ENCODE measurements at places on chromosomes 4 and X.

- no peak for DNase-seq
Measured at GRCh38 chr4:38323141-38323641, 340.8 kb upstream of the KLF3 start.

- DNase-seq: no peak
Measured at GRCh38 chrX:48540028-48540375, 488 bp downstream of the TBC1D25 start.

GRCh38 chr4:740656-741282, 35.1 kb downstream of the PCGF3 start:
- DNase-seq: no peak

GRCh38 chrX:97482666-97483300, 599.1 kb downstream of the RPA4 start:
- DNase-seq: no peak

DNA sequence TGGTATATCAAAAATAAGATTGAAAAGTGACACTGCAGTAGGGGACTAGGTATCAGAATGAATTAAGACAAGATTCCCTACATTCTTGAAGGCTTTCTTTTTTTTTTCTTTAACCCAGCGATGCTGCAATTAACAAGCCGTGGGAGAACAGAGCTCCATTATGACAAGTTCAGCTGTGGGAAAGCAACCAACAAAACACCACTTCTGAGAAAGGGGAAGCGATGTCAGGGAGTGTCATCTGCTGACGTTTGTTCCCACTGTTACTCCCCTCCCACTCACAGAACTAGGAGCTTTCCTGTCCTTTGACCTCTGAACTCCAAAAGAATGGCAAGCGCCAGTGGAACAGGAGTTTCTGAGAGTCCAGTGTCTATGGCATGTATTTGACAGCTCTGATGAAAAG, 90.2 kb upstream of the SLITRK2 start:
- no peak for DNase-seq

DNA sequence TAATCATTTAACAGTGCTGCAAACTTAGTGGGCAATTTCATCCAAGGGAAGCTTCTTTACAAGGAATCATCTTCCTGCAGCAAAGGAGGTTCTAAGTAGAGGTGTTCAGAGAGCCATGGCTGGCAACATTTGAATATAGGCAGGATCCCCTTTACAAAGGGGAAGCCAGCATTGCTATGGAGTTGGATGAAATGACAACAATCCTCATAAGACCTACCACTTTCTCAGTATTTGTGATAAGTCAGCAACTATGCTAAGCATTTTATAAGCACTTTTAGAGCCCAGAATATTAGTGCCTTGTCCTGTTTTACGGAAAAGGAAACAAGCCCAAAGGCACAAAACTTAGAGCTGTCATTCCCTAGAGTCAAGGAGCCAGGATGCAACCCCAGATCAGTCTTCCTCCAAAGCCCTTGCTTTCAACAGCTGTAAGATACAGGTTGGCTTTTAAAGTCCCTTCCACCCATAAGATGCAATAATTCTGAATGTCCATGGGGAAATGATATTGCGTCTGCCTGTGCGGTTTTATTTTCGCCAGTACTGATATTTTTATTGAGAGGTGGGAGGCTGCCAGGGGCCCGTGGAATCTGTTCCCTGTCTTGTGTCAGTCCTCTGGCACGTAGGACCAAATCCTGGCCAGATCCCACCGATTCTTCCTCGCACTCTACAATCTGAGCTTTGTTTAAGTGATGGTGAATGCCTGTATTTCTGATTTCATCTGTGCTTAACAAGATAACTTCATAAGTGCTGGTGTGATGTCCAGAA, 59.1 kb downstream of the SMIM20 start:
- DNase-seq: no peak

DNA sequence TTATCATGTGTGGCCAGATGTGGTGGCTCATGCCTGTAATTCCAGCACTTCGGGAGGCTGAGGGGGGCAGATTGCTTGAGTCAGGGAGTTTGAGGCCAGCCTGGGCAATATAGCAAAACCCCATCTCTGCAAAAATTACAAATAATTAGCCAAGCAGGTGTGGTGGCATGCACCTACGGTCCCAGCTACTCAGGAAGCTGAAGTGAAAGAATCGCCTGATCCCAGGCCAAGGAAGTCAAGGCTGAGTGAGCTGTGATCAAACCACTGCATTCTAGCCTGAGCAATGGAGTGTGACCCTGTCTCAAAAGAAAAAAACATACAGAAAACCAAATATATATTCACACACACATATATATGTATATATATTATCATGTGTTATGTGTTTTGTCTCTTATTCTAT, 15.0 kb downstream of the APELA start:
- no peak for DNase-seq

DNA sequence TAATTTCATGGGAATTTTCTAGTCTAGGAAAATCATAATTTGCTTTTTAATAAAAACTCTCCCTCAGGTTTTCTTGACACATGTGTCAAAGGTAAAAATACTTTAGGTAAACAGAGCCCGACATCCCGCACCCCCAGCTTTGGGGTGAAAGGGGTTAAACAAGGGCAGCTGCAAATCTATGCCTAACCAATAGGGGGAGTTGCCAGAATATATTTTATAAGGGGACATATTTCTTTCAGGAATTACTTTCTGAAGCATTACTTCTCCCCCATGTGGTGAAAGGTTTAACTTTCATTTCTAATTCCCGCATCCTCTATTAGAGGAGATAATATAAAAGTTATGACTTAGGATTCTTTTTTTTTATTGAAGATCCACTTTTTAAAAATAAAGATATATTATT, 53.9 kb upstream of the HEPH start:
- DNase-seq: peak; percentile 1

- DNase-seq: peak; percentile 57
Measured at GRCh38 chrX:133171962-133172708, 46.0 kb downstream of the TFDP3 start.

- no peak for DNase-seq
Measured at GRCh38 chrX:49166914-49167739, 4.6 kb downstream of the MAGIX start.

DNA sequence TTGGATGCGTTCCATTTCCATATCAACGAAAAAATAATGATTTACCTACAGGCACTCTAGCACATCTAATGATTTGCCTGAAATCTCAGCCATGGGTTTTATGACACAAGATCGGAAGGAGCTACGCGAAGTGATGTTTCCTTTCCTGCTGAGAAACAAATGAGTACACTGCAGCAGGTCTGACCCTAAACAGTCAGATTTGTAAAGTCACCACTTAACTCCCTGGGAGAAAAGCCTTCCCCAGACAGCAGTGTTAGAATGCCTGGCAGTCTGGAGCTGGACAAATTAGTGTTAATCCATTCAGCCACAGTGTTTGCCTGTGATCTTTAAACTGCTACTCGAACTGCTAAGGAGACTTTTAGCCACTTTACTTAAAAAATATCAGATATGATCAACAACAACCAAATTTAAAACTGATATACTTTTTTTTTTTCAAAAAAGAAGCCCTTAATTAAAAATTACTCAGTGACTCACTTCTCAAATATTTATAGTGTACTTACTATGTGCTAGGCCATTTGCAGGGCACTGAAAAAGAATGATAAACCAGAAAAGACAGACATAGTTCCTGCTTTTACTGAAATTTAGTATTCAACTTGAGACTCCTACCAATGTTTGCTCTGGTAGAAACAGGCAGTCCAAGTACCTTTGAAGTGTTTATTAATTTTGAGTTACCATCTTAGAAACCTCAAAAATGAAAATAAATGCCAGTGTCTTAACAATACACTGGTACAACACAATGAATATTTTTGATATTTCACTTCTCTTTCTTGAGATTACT, 104.5 kb downstream of the SHISA3 start:
- DNase-seq: no peak

GRCh38 chr4:52751487-52751911, 274 bp upstream of the ERVMER34-1 start:
- DNase-seq: peak; percentile 90

DNA sequence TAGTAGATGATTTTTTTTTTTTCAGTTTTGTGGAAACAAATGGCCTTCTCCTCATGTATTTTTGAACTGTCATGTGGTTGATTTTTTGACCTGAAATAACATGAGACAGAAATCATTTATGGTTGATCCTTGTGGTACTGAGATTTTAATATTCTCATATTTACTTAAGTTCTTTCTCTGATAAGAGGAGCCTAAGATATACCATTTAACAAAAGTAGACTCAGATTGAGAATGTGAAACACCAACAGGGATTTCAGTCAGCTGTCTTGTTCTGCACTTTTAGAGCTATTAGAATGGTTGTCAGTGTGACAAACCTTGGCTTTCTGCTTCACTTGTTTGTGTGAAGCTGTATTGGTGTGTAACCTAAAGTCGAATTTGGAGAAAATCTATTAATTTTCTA, 575.7 kb downstream of the SPOCK3 start:
- DNase-seq: no peak

GRCh38 chr4:38611676-38612075, 52.3 kb upstream of the KLF3 start:
- DNase-seq: no peak

Data from trophoblast cell (in vitro differentiated cells and primary cell).